NCI-H1930 (cell line): ENCODE measurements at places on chromosomes 5 and 9.

DNA sequence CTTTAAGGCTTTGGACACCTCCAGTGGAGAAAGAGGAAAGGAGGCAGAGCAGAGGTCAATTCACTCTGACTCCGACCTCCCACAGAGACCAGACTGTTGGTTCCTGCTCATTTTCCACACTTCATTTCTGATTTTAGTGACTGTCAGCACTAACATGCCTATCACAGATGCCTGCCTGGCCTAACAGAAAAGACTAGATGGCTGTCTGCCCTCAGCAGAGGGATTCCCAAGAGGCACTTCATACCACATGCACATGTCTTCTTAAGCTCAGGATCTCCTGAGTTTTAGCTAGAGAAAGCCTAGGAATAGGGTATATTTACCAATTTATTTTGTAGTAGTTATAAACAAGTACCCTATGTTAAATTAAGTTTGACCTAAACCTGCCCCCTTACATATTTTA lies 336.0 kb downstream of the ENC1 start:
- no peak for DNase-seq

GRCh38 chr5:180908998-180909731 lies 10.2 kb downstream of the BTNL8 start:
- DNase-seq: no peak

GRCh38 chr5:127186657-127187056 lies 103.9 kb upstream of the MEGF10 start:
- DNase-seq: no peak

GRCh38 chr9:16809912-16810610 lies 60.4 kb downstream of the BNC2 start:
- peak; percentile 18 for DNase-seq

DNA sequence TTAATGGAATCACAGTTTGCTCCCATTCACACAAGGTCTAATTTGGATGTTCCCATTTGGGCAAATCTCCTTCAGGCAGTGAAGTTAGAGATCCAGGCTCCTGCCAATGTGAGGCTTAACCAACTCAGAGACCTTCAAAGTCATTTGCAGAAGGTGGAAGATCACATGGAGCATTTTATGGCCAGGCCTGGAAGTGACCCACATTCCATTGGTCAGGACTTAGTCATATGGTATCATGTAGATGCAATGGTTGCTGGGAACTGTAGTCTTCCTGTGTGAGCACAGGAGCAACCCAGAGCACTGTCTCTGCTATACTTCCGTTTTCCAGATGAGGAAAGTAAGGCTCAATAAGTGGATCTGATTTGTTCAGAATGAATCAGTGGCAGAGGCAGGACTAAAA lies 292.7 kb upstream of the SMARCA2 start:
- DNase-seq: no peak

DNA sequence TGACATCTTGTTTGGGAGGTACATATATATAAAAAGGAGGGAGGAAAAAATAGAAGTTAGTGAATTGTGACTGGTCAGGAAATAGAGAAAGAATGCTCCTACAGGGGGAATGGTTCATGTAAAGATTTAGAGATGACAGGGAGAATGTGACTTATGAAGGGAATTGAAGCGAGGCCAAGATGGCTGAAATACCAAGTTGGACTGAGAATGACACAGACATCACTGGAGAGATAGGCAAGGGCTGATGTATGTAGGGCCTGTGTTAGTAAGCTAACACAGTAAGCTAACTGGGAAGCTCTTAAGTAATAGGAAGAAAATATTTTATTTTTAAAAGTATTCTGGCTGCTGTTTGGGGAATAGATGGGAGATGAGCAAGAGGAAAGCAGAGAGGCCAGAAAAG lies 286.3 kb downstream of the NNT start:
- DNase-seq: no peak

GRCh38 chr9:108283696-108284095 lies 572.1 kb downstream of the ACTL7B start:
- DNase-seq: no peak

GRCh38 chr9:84301851-84302250 lies 38.7 kb downstream of the SLC28A3 start:
- DNase-seq: no peak

DNA sequence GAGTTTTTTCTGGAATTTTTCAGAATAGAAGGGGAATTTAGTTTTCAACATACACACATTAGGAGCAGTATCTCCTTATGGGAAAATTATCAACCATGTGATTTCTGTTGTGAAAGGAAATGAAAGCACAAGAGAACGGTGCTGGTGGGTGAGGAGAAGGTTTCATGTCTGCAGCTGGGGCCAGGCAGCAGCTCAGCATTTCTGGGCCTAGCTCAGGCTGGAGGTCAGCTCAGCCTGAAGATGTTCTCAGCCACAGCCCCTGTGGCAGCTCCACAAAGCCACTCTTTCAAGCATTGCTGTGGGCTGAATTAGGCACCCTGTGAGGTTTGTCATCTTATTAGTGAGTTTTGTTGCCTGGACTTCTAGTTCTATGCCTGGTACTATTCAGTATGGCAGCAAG lies 90.3 kb downstream of the DIRAS2 start:
- no peak for DNase-seq

DNA sequence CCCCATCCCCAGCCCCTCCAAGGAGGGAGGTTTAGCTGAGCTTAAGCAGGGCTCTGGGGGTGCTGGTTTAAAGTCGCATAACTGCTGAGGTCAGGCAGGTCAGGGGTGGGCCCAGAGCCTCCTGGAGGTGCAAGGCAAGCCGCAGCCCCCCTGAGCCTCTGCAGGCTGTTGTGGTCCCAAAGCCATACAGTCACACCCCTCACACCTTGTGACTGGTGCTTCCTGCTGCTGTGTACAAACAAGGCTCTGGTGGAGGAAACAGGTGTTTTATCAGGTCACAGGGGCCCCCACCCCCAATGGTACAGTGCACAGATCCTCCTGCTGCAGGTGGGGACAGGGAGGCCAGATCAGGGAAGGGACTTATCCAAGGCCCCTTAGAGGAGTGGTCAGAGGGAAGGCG lies 8.0 kb downstream of the TCF7 start:
- no peak for DNase-seq

GRCh38 chr5:73312146-73312871 lies 136.3 kb downstream of the FOXD1 start:
- DNase-seq: no peak

DNA sequence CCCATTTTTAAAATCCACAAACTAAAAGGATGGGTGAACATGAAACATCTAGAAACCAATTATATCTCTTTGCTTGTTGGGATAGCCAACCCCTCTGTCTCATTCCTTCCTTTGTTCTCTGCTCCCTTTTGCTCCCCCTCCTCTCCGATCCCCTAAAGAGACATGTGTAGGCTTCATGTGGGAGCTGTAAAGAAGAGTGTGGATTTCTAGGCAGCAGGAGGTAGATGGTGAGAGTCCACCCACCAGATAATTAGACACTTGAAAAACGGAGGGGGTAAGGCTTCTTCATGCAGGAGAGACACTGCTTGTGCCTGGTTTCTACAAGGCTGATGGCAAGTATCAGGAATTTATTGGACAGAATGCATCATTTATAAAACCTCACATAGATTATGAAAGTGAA lies 27.3 kb upstream of the CFAP157 start:
- no peak for DNase-seq
